ENCODE measurements at places on chromosomes 12 and 14.

DNA sequence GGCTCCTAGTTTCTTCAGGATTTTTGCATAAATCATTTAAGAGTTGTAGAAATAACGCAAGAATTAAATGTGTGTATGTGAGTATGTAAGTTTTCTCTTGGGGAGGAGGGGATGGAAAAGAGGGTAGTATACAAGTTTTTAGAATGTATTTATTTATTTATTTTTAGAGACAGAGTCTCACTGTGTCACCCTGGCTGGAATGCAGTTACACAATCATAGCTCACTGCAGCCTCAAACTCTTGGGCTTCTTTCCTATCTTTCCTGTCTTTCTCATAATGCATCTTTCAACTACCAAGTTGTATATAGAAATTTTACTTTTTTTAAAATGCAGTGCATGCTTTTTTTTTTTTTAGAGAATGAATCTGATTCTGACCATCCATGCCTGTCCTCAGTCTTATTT lies 269.0 kb upstream of the GARIN2 start:
- DNase-seq: no peak

- DNase-seq: no peak
Measured at GRCh38 chr14:65026526-65026925, 39.8 kb downstream of the FNTB start.

- DNase-seq: no peak
Measured at GRCh38 chr12:92978607-92979006, 49.5 kb upstream of the EEA1 start.

GRCh38 chr14:75515629-75515996 lies 6.7 kb upstream of the BATF start:
- DNase-seq: no peak

- peak; percentile 36 for DNase-seq
Measured at GRCh38 chr12:92144631-92145480, 790 bp downstream of the BTG1 start.

GRCh38 chr14:99509871-99510555 lies 28.8 kb downstream of the CCNK start:
- no peak for DNase-seq

- DNase-seq: no peak
Measured at GRCh38 chr12:12648951-12649650, 37.4 kb downstream of the CREBL2 start.

- DNase-seq: no peak
Measured at GRCh38 chr12:111276146-111276545, 92.7 kb downstream of the PHETA1 start.

DNA sequence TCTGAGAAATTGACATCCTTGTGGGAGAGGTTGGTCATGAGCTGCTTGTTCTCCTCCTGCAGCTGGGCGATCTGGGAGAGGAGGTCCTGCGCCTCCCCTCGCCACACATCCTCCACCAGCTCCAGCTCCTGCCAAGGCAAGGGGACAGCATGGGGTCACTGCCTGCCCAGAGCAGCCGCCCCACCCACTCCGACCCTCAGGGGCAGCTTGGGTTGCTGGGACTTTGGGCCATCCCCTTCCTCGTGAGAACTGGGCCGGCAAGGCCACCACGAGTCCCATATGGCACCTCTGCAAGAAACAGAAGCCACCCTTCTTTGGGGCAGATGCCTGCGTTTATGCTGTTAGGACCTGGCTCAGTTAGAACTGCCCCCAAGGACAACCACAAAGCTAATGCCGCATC lies 10.0 kb downstream of the RILPL1 start:
- DNase-seq: no peak
